Stimulated activated CD8-positive, alpha-beta memory T cell treated with anti-CD3 and anti-CD28 coated beads, Interleukin-7, amount 100 ng/mL, for 1 hour (primary cell): ENCODE measurements at places on chromosomes 16 and 17.

DNA sequence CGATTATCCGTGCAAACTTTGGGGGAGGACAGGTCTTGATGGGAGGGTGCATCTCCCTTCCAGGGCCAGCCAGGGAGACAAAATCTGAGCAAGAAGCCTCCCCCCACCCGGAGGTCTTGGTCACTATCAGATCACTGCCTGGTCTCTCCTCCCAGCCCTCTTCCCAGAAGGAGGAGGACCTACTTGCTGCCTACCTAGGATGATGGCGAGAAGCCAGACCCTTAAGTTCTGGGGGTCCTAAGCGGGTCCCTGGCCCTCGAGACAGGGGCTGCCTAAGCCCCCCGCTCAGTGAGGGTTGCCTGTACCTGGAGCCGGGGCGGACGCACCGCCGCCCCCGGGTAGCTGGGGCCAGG lies 4.6 kb downstream of the TSPOAP1 start:
- no peak for DNase-seq

DNA sequence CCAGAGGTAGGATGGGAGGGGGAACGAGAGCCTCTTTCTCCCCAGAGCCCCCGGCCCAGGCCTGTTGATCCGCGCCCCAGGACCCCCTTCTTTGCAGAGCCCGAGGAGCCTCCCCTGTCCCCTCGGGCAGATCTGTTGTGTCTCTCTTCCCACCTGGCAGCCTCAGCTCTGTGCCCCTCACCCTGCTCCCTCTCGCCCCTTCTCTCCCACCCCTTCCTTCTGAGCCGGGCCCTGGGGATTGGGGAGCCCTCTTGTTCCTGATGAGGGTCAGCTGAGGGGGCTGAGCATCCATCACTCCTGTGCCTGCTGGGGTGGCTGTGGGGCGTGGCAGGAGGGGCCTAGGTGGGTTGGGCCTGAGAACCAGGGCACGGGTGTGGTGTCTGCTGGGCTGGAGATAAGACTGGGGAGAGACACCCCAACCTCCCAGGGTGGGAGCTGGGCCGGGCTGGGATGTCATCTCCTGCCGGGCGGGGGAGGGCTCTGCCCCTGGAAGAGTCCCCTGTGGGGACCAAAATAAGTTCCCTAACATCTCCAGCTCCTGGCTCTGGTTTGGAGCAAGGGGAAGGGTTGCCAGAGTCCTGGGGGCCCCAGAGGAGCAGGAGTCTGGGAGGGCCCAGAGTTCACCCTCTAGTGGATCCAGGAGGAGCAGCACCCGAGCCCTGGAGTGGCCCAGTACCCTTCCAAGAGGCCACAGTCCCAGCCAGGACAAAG lies 65.4 kb downstream of the MRC2 start:
- DNase-seq: no peak

DNA sequence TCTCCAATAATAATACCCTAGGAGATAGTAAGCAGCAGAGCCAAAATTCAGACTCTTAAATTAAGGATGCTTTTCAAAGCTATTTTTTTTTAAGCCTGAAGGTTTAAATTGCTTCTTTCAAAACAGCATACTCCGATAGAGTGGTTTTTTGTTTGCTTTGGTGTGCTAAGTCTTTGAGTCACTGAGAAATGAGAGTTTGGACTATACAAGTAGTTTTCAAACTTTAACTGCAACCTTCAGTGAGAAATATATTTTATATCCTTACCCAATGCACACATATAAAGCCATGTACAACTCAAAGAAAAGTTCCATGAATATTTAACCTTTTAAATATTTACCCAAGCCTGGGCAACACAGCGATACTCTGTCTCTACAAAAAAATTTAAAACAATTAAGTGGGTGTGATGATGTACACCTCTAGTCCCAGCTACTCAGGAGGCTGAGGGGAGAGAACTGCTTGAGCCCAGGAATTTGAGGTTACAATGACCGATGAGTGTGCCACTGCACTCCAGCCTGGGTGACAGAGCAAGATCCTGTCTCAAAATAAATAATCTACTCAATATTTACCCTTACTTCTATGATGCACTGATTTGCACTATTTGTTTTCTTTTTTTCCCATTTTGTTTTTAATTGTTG lies 19.2 kb downstream of the DCUN1D3 start:
- DNase-seq: no peak

DNA sequence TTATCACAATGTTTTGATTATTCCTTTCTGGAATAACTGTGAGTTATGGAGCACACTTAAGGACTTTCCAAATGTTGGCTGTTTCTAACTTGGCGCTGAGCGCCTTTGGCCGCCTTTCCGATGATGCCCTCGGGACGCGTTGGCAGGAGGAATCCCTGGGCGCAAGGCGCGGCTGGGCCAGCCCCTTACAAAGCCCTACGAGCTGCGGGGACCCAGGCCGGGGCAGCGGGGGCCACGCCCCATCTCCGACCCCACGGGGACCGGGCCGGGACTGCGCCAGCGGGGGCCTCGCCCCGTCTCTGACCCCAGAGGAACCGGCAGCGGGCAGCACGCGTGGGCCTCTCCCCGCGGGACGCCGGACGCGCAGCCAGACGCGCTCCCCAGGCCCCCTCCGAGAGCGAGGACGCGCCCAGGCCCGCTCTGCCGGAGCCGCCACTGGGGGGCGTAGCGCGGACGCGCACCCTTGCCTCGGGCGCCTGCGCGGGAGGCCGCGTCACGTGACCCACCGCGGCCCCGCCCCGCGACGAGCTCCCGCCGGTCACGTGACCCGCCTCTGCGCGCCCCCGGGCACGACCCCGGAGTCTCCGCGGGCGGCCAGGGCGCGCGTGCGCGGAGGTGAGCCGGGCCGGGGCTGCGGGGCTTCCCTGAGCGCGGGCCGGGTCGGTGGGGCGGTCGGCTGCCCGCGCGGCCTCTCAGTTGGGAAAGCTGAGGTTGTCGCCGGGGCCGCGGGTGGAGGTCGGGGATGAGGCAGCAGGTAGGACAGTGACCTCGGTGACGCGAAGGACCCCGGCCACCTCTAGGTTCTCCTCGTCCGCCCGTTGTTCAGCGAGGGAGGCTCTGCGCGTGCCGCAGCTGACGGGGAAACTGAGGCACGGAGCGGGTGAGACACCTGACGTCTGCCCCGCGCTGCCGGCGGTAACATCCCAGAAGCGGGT lies at the start of gene GAA:
TSS of gene GAA (plus strand) at position 571 of the 935 bp plus-strand sequence. CDS start 3,006 bp downstream, outside the sequence.
- DNase-seq: peak; percentile 80

DNA sequence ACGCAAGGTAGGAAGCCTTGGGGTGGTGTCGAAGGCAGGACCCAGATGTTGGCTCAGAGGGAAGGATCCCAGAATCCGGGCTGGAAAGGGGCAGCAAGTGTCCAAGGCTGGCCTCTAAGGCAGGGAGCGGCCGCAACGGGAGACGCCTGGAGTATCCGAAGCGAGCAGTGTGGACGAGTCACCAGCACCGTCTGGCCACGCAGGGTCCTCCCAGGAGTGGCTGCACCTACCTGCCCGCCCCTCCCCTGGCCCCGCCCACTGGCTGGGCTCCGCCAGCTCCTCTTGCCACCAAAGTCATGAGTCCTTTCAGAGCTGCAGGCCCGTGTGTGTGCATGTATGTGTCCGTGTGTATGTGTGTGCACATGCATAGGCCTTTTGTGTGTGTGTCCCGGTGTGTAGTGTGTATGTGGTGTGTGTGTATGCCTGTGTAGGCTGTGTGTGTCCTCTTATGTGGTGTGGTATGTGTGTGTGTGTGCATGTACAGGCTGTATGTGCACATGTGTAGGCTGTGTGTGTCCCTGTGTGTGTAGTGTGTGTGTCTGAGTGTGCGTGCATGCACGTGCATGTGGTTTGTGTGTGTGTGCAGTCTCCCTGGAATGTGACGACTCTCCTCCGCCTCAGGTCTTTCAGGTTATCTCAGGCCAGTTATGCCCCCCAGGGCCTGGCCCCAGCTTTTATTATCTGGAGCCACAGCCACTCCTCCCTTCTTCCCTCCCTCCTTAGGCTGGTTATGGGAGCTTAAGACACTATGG lies at the start of gene PRSS8:
TSS of gene PRSS8 (minus strand) at position 193 of the 752 bp plus-strand sequence. CDS start 229 bp downstream, outside the sequence.
- DNase-seq: no peak

DNA sequence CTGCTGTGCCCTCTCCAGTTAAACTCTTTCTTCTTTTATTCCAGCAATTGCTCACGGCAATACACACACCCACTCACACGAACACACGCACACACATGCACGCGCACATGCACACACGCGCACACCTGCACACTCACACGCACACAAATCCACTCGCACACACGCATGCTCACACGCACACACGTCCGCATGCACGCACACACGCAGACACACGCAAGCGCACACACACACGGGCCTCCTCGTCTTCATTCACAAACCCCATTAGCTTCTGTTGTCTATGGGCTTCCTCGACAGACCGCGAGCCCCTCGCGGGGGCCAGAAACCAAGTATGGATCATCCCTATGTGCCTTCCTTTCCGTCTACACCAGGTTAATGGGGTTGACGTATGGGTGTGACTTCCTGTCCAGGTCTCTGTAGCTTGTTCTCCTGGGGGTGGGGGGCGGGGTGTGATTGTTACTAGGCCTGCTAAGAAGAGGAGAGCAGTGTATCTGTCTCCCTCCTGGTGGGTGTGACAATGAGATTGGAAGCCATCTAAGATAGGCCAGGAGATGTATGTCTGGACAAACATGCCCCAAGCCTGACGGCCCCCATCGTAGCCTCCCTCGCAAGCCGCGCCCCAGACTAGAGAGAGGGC lies 670 bp upstream of the CTF1 start:
- no peak for DNase-seq

DNA sequence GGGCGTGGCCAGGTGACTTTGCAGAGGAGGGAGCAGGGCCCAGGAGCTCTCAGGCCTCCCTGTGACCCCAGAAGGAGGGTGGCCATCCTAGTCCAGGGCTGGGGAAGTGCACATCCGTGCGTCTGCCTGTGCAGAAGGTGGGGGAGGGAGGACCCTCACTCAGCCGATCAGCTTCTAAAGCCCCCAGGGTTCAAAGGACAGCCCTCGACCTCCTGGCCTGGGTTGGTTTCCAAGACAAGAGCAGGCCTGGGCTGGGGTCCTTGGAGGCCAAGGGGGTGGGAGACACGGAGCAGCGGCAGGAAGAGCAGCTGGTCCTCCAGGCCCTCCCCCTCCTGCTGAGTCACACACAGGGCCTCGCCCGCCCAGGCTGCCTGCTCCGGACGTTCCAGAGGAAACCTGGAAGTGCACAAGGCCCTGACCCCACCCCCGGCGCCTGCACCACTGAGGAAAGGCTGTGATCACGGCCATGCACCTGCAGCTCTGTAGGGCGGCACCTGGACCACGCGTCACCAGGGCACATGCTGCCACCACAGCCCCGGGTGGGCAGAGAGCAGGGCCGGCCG lies 67.1 kb upstream of the ZNF469 start:
- DNase-seq: no peak

- DNase-seq: no peak
Observed at GRCh38 chr17:50686494-50687199, 21.1 kb downstream of the ANKRD40 start.

- DNase-seq: no peak
Observed at GRCh38 chr16:83310816-83311215, 497.0 kb upstream of the HSBP1 start.

GRCh38 chr17:70251706-70252105 lies 82.4 kb downstream of the KCNJ2 start:
- DNase-seq: no peak

GRCh38 chr17:59151006-59151405 lies 4.0 kb downstream of the SKA2 start:
- no peak for DNase-seq

DNA sequence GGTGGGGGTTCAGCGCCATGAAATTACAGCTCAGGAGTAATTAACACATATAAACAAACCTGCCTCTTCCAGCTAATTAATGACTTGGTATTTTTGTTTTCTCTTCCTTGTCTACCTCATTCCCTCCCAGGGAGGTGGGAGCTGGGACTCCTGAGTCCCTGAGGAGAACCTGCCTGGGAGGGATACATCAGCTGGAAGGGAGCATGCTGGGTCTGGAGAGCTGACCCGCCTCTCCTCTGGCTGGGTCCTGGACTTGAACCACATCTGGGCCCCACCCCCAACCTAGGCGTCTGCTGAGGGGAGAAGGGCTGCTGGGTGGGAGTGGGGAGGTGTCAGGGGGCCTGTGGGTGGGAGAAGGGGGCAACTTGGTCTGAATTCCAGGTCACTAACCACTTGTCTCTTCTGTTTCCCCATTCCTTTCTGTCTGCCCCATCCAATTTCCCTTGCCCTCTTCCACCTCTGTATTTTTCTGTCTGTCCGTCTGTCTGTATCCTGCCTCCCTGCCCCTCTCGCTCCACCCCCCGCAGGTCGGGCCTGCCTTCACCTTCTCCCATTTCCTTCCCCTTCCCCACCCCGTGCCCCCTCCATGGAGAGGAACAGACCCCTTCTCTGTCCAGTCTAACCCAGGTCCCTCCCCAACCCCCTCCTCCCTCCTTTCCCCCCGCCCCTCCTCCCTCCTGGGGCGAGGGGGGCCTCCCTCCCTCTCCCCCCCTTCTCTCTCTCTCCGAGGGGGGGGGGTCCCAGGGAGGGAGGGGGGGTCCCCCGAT lies at the start of gene NLGN2:
TSS of gene NLGN2 (plus strand) at position 361 of the 767 bp plus-strand sequence. CDS start 411 bp downstream, outside the sequence.
- DNase-seq: no peak

DNA sequence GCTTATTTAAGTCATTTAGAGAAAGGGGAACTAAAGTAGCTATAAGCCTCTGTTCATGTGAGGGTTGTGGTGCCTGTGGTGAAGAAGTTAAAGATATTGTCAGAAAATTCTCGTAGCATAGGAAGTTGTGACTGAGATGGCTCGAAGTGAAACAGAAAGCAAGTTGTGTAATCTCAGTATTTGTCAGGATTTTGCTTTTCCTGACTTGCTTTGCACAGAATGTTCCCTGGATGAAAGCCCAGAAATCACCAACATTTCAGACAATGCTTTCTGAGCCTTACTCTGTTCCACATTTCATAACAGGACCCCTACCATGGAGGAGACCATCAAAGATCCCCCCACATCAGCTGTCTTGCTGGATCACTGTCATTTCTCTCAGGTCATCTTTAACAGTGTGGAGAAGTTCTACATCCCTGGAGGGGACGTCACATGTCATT lies 10.6 kb downstream of the CALCOCO2 start:
- no peak for DNase-seq

DNA sequence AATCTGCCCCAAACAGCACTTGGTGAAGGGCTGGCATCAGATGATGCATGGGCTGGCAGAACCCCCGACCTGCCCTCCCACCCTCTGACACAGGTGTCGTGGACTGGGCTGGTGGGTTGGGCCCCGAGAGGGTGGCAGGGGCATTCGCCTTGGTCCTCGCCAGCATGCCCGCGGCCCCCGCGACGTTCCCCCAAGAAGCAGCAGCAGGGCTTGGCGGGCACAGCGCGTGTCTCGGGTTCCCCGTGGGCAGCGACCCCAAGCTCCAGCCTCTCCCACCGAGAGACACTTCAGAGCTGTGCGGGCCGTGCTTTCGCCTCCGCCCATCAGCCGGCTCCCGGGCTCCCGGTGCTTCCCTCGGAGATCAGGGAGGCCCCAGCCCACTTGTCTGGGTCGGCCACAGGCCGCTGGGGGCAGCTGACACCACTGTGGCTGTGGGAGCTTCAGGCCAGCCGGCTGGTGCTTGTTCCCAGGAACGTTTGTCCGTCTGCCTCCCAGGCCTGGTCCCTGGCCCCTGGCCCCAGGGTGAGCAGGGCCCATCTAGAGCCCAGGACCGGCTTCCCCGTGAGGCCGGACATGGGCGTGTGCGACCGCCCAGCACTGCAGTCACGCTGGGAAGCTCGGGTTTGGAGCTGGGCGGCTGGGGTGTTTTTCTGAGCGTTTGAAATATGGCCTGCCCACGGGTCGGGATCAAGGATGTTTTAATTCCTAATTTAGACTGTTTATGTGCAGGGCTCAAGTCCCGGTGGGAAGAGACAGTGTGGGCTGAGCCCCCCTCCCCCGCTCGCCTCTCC lies 16.6 kb downstream of the CACNA1H start:
- no peak for DNase-seq
